Heart left ventricle (tissue), 16 donors: ENCODE measurements at places on chromosomes 7 and 10.

DNA sequence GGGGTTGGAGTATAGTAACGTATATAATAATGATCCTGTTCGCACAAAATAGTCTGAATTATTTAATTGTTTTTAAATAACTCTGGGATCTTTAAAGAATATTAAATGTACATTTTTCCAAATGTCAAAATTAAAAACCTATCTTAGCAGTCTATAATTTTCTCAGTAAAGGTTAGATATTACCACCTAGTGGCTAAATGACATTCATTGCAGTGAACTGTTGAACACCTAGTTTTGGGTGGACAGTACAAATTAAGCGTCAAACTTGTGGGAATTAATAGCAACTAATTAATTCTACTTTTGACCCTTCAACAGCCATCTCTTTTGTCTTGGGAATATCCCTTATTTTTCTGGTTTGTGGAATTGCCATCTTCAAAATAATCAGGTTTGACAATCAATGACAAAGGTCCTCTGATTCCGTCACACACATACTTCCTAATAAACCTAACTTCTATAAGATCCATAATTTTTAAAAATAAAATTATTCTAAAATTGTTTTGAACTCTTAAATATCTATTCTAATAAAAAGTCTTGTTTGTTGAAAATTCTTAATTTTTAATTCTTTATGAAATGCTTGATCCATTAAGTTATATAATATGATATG lies 165.7 kb downstream of the SEMA3D start:
- no peak for DNase-seq

GRCh38 chr7:106099539-106099938 lies 12.6 kb downstream of the SYPL1 start:
- no peak for DNase-seq

GRCh38 chr7:122995600-122995999 lies at the start of gene TAS2R16:
Gene TAS2R16 (minus strand): TSS chr7:122995700. CDS start chr7:122995634, 66 bp downstream.
- no peak for DNase-seq

- no peak for DNase-seq
These were observed 16.3 kb downstream of the TSPAN12 start for GRCh38 chr7:120841608-120842007.

DNA sequence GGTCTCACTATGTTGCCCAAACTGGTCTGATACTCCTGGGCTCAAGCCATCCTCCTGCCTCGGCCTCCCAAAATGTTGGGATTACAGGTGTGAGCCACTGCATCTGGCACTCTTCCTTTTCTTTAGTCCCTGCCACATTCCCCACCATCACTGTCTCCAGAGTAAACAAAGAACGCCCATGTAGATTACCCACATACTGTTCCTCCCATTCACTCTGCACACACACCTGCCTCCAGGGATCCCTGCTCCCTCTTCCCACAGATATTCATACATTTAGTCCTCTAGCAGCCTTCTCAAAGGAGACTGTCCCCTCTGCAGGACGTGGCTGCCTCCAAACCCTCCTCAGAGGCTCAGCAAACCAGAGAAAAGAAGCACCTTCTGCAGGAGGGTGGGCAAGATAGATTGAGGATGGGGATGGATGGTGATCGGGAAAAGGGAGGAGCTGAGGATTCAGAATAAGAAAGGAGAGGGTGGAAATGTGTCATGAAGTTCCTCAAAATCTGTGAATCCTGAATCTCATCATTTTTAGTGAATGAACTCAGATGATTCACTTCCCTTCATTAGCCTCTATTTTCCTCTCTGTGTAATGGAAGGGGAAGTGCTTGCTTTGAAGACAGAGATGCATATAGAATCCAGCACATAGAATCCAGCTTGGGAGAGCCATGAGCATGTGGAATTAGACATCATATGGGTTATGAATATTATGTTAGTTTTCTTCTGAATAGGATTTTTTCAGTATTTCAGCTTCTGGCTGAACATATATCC lies 5.5 kb upstream of the PLAU start:
- DNase-seq, result no peak

GRCh38 chr10:10871352-10871751 lies 146.3 kb upstream of the CELF2 start:
- no peak for DNase-seq

GRCh38 chr10:59079386-59080226 lies 96.8 kb upstream of the PHYHIPL start:
- DNase-seq, result no peak

- no peak for DNase-seq
These were observed 181.3 kb upstream of the ADO start for GRCh38 chr10:62623223-62623622.

- DNase-seq, result peak; percentile 72
These were observed 4.2 kb upstream of the PILRA start for GRCh38 chr7:100369105-100369504.

DNA sequence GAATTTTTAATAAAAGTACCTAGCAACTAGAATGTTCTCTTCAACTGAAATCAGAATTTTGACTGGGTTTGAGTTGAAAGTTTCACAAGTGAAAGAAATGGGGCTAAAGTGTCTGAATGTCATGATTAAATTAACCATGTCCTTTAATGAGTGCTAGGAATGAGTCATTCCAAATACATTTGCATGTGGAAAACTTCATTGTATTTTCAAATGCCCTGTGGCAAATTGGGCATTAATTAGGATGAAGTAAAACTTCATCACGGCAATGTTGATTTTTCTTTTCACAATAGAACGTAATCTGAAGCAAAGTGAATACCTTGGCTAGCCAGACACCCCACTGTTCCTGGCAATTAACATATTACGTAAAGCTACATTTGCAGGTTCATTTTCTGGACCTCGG lies 166.6 kb downstream of the KIAA1217 start:
- DNase-seq, result no peak

DNA sequence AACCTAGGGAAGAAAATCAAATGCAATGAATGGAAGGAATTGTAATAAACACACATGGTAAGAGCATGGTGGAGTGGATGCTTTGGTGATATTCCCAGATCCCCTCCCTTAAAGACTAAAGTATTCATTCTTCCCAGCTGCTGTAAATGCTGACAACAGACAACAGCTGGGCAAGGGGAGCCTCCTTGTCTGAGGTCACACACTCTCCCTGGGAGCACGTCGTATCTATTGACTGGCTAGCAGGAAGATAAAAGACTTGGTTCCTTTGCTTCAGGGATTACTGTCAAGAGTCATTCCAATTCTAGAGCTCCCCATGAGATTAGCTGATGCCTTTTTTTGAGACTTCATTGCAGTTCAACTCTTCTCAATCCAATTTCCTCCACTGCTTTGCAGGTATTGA lies 443.5 kb upstream of the ETV1 start:
- no peak for DNase-seq

DNA sequence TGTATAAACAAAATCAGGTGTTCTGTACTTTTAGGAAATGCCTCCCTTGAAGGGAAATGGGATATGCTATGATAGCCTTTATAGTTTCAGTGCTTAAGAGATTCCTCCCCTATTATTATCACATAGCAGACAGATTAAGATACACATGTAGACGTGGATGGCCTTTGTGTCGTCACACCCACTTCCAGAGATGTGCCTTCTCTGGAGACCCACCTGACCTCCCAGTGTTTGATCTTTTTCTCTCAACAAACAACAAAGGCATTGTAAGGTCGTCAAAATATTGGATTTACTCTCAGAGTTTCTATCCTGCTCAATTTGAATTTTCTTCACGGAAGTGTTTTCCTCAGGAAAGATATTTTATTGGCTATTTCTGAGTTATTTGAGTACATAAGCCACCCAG lies 25.7 kb upstream of the C1GALT1 start:
- no peak for DNase-seq
